Stimulated activated CD4-positive, alpha-beta T cell treated with anti-CD3 and anti-CD28 coated beads, Interleukin-12 subunit alpha, Interleukin-12 subunit beta, amount 100 ng/mL, for 48 hours (primary cell): ENCODE measurements at places on chromosomes 5 and 9.

DNA sequence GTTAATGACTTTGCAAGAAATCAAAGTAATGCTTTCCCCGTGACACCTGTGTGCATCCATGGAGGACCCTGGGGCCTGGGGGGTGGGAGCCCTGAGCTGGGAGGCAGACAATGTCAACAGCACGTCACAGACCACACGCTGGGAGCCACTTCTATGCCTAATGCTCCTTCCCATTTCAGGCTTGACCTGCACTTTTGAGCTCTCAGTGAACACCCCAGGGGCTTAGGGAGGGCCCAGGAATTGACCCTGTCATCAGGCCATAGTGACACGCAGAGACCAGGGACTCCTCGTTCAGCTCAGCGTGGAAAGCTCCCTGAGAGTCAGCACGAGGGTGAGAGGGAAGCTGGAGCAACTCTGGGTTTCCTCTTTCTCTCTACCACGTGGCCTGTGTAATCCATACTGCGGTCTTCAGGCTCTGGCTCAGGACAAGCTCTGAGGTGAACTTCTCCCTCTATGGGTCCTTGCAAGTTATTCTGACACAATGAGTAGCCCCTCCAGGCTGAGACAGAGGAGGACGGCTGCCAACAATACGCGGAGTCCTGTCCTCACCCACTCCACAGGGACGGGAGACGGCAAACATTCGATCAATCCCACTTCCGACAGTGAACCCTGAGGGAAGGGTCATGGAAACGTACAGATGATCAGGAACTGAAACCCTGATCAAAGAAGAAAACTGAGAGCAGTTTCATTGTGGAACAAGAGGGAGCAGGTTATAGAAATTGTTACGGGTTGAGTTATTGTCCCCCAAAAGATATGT is 130.8 kb upstream of the IRX4 start:
- no peak for DNase-seq

GRCh38 chr5:50574121-50574520 is 92.3 kb upstream of the PARP8 start:
- DNase-seq, result no peak

DNA sequence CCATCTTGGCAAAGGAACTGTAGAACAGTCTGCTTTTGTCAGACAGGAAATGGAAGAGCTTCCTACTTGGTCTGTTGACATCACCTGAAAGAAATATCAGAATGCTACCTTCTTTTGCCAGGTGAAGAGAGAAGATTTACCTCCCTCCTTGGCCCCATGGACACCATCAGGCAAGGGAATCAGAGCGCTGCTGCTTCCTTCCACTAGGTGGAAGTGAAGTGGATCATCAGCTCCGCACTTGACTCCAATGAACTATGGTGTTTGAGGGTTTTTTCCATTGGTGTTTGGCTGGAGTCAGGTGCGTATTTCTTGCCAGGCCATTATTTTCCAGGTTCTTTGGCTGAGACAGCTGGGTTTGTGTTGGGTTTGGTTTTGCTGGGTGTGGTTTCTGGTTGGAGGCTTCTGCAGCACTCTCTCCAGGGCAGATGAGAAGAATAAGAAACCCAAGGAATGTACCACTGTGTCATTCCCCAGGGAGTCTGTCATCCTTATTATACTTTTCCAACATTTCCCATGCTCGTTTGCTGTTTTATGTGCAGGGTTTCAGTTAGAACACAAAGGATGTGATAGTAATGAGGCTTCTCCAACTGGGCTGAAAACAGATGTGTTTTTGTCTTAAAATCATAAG is 12.4 kb downstream of the SPATA31E1 start:
- no peak for DNase-seq

DNA sequence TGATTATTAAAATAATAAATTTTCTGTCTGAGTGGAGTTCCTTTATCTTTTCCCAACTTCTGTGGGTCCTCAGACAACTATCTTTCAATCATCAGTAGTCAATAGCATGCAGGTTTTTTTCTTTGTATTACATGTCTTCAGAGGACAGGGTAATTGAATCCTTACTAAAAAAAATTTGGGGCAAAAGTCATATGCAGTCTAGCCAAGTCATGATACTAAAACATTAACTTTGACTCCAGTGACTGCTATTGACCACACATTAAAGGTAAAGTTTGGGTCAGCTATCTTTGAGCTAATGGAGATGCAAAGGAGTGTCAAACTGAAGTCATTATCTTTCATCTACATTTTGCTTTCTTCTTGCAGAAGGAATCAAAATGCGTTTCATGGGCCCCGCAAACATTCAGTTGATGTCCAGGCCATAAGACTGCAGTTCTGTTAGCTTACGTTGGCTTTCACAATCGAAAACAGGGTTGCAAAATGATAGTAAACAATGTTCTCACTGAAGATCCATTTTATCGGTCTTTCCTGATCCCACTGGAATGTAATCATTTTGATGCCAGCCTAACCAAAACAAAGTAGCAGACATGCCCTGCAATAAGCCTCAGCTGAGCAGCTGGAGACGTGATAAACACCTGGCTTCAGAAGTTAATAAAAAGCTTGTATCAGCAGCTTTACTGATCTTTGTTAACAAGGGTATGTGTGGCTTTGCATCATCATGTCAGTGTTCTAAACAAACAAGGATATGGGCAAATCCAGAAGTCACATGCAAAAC is 186.1 kb upstream of the PRLR start:
- no peak for DNase-seq

GRCh38 chr5:90381213-90381929 is 28.2 kb downstream of the CETN3 start:
- DNase-seq, result no peak

- no peak for DNase-seq
These were observed 84.3 kb downstream of the MED27 start for GRCh38 chr9:131995382-131995781.

GRCh38 chr9:130142056-130142455 is 30.1 kb upstream of the NCS1 start:
- no peak for DNase-seq

DNA sequence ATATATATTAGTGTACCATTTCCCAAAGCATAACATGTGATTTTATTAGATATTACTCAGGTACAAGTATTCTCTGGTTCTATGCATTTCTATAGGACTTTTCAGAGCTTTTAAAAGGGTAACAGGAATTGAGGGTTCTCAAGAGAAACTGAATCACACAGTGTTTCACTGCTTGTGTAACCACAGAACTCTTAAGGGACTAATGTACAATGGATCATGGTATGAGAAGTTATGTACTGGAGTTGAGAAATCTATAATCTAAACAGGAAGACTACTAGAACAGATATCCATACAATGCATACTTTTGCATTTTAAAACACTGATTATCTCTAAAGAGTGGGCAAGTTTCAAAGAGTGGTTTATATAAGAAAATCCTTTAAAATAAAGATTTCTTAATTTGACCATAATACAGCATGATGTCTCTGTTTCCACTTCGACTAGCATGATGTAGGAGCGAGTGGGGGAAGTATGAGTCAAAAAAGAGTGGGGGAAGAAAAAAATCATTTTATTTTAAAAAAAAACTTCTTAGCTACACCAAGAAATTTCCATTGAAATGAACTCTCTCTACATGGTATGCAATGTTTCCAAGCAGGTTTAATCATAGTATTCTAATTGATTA is 183.5 kb downstream of the RFX3 start:
- DNase-seq, result no peak

DNA sequence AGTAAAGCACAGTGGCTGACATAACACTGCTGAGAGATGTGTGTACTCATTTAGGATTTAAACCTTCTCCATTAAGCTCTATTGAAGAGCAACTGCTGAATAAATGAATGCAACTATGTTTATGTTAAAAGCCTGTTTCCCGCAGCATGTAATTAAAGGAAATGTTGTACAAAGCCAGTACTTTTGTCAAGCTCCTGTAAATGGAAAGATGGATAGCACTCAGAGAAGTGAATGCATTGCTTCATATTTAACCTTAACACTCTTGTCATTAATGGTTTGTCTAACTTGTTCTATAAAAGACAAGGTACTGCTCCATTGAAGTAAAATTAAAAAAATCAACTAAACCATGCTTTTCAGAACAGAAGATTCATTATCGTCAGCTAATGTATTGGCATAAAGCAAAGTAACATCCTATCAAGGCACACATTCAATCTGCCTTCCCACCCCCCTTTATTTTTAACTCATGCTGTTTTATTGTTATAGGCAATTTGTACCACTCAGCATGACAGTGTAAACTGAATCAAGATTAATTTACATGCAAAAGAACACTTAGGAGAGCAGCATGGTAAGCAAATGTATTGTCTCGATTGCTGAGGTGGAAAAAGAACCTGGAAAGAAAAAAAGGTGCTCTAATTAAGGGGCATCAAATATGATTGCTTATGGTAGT is 240.9 kb upstream of the TBCA start:
- no peak for DNase-seq

DNA sequence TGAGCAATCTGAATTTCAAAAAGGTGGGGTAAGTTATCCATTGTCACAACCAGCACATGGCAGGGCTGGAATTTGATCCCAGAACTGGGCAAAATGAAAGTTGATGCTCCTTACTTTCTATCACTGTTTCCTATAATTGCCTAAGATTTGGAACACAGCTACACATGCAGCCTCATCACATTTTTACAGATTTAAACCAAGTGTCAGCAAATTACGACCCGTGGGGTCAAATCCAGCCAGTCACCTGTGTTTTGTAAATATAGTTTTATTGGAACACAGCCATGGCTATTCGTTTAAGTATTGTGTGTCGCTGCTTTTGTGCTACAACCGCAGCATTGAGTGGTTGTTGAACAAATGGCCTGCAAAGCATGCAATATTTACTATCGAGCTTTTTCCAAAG is 94.3 kb downstream of the SREK1 start:
- DNase-seq, result no peak

DNA sequence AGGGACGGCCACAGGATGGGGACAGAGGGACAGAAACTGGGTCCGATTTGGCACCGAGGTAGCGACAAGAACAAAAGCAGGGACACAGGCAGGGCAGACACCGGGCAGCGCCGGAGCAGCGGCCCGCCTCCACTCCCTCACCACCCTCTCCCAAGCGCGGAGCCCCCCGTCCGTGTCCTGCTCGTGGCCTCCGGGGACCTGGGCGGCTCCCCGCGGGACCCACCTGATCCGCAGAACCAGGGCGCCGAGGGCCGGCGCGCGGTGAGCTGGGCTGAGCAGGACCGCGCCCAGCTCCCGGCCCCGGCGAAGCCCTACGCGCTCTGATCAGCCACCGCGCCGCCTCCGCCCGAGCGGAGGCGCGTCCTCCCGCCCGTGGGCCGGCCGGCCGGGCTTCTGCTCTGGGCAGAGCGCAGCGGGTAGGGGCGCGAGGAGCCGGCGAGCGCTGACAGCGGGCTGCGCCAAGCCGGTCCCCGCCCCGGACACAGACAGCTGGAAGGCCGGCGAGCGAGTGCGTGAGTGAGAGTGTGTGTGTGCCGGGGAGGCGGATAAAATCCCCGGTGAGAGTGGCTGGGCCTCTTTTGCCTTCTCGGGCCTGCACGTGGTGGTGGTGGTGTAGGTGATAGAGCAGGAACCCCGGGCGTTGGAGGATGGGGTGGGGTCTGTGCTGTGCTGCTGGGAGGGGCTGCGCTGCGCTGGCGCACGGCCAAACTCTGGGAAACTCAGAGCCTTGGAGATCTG is at the start of gene GGTA1:
Gene GGTA1, minus strand, starts transcription at position 418 of the 738 bp plus-strand sequence. CDS start 31,922 bp downstream, outside the sequence.
- no peak for DNase-seq

DNA sequence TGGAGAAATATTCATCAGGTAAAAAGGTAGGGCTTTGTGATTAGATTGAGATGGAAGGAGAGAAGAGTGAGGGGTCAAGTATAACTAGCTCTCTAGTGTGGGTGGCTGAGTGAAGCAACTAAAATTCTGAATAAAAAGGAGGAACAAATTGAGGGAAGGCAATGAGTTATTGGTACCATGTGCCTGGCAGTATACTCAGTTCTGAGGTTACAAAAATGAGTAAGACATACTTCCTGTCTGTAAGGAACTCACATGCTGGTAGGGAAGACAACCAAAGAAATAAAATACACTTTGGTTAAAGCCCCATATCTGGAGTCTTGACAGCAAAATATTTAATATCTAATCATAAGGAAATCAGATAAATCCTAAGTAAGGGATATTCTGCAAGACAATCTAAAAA is 476.8 kb upstream of the C9orf72 start:
- DNase-seq, result no peak

DNA sequence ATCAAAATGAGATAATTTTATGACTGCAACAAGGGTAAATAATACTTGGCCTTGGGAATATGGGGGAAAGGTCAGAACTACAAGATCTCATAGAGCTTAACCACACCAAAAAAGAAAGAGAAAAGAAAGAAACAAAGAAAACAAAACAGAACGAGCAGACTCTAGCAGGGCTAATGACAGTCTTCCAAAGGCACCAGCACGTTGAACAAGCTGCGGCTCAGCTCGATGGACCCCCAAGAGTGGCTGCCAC is 689 bp downstream of the AK3 start:
- no peak for DNase-seq
